HepG2 (cell line): ENCODE measurements at places on chromosomes 7 and 10.
A peak's percentile ranks its signal among the peaks of the same experiment; 100 is the strongest.

GRCh38 chr7:26490640-26491624 is 199.3 kb downstream of the SNX10 start:
- DNase-seq: no peak
- H3K36me3 ChIP-seq: no peaks in the 10 kb centered on the region
- no peak overlapping the region for H3K27ac ChIP-seq
- no peaks in the 10 kb centered on the region for H3K4me1 ChIP-seq
- H3K4me3 ChIP-seq: no peak overlapping the region

- DNase-seq: no peak
- no peaks in the 10 kb centered on the region for H3K36me3 ChIP-seq
- H3K27me3 ChIP-seq: no peaks in the 10 kb centered on the region
- no peak overlapping the region for H3K4me3 ChIP-seq
These were observed 933.6 kb upstream of the ZWINT start for GRCh38 chr10:57294698-57295097.

DNA sequence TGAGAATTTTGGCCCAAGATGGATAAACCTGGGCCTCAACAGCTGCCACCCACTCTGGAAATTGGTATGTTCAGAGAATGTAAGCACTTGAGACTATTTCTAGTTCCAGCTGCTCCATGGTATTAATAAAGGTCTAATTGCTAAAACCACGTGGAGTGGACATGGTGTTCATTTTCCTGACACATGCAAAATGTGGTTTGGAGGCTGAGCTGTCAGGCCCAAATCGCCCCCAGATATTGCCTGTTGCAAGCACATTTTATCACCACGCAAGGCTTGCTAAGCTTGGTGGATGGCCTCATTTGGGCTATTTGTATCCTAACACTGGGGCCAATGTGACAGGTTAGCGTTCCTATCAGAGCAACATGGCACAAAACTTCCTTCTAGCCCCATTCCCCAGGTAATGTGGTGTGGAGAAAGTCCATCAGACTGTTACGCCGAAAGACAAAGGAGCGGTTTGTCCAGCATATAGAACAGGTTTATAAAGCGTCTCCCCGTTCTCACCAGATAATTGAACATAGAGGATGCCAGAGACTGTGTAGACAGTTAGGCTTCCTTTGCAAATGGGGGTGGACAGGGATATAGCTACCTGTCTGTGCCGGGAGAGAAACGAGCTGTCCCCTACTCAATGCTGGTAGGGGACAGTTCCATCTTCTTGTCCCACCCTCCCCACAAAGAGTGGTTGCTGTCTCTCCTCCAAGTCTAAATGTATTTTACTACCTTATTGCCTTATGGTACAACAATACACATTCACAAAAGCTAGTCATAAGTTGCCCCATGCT is 78.0 kb upstream of the ANKRD1 start:
- no peak overlapping the region for H3K27ac ChIP-seq
- no peaks in the 10 kb centered on the region for H3K27me3 ChIP-seq
- no peak overlapping the region for H3K4me3 ChIP-seq
- H3K4me1 ChIP-seq: no peaks in the 10 kb centered on the region

DNA sequence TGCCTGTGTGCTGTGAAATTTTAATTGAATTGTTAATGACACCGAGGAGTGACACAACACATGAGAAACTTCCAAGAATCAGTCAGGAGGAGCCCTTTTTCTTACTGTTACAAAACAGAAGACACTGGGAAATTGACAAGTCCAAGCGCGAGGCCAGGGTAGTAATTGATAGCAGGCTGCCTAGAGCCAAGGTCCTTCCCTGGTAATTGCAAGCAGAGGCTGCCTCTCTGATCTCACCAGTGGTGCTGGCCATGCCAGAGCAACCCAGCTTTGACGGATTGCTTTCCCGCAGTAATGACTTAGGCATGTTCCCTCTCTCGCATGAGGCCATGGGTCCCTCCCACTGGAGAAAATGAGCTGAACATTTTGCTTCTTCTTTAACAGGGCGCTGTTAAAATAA is 111.5 kb downstream of the LRMDA start:
- H3K4me3 ChIP-seq: no peak overlapping the region
- no peak overlapping the region for H3K27ac ChIP-seq
- no peaks in the 10 kb centered on the region for H3K36me3 ChIP-seq
- peaks cover 35% of the 10 kb centered on the region for H3K4me1 ChIP-seq

- no peak for DNase-seq
- no peaks in the 10 kb centered on the region for H3K36me3 ChIP-seq
- H3K4me3 ChIP-seq: no peak overlapping the region
- H3K27me3 ChIP-seq: no peaks in the 10 kb centered on the region
- H3K4me1 ChIP-seq: peaks cover 8% of the 10 kb centered on the region; the same call in 1 of the 2 replicates
These were observed 32.1 kb downstream of the JCAD start for GRCh38 chr10:30027057-30028005.

GRCh38 chr7:143042159-143042789 is 9.9 kb upstream of the OR6V1 start:
- DNase-seq: peak; percentile 7
- peak overlapping the region; percentile 54 for H3K27ac ChIP-seq
- no peak overlapping the region for H3K4me3 ChIP-seq
- peaks cover 23% of the 10 kb centered on the region for H3K4me1 ChIP-seq

DNA sequence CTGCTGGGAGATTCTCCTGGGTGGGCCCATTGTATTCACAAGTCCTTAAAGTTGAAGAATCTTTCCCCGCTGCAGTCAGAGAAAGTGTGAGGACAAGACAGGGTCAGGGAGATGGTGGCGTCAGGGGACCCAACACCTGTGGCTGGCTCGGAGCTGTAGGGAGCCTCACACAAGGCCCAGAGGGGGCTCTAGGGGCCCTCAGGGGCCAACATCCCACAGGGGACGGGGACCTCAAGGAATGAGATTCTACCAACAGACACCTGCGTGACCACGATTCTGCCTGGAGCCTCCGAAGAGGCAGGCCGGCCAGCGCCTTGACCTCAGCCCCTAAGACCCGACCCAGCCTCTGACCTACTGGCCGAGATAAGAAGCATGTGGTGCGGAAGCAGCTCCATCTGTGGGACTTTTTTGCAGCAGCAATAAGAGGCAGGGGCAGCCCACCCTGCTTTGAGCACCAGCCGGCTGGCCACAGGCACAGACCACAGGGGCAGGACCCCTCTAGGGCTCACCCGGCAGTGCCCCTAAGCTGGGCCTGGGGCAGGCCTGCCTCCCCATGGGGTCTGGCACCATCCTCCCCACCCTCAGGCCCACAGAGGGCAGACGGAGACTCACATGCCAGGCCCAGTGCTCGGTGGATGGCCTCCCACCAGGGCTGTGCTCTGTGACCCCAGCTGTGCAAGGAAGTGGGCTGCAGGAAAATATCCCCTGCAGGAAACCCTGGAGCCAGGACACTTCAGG is 13.2 kb downstream of the RASGEF1A start:
- no peaks in the 10 kb centered on the region for H3K36me3 ChIP-seq
- no peak overlapping the region for H3K27ac ChIP-seq
- DNase-seq: no peak
- peaks cover 20% of the 10 kb centered on the region; the same call in 2 of the 3 replicates for H3K27me3 ChIP-seq

- H3K27me3 ChIP-seq: no peaks in the 10 kb centered on the region
- H3K27ac ChIP-seq: peak overlapping the region; percentile 71
- DNase-seq: no peak
- peaks cover 37% of the 10 kb centered on the region for H3K4me1 ChIP-seq
- peaks cover 13% of the 10 kb centered on the region; the same call in 2 of the 3 replicates for H3K36me3 ChIP-seq
- peak overlapping the region; percentile 87 for H3K4me3 ChIP-seq
These were observed 537 bp downstream of the FOXK1 start for GRCh38 chr7:4682621-4683042.

DNA sequence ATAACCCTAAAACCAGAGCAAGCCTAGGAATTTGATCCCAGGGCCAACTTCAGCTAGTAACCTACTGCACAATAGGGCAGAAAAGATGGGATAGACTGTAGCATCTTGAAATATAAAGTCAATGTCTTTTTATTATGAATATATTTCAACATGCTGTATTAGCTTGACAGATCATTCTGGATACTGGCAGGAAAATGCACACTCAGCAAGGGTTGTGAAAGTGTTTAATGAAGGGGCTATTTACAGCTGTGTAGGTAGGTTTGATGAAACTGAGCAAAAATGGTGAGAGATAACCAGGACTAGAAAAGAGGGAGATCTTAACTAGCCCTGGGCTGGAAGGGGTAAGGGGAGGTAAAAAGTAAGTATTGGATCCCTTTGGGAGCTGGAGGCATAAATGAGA is 156.2 kb downstream of the RAPGEF5 start:
- no peak overlapping the region for H3K27ac ChIP-seq
- no peak for DNase-seq
- H3K27me3 ChIP-seq: no peaks in the 10 kb centered on the region
- no peaks in the 10 kb centered on the region for H3K4me1 ChIP-seq

DNA sequence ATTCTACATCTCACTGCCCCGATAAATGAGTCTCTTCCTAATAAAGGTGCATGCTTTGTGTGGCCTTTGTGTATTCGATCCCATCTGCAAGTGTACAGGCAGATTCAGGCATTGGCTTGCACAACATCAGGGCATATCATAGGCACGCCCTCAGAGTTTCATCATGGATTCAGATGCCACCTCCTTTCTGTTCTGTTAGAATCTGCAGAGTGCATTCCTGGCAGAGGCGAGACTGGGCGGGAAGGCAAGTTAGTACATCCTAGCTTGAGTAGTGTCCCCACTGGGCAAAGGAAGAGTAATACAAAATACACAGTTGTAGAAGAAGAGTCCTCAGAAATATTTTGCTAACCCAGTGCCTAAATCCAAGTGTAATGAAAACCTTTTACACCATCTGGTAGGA is 346.5 kb upstream of the GALNT17 start:
- H3K27ac ChIP-seq: no peak overlapping the region
- DNase-seq: no peak
- no peaks in the 10 kb centered on the region for H3K36me3 ChIP-seq
- no peak overlapping the region for H3K4me3 ChIP-seq

- H3K4me1 ChIP-seq: no peaks in the 10 kb centered on the region
- no peak overlapping the region for H3K4me3 ChIP-seq
- H3K36me3 ChIP-seq: no peaks in the 10 kb centered on the region
- H3K27me3 ChIP-seq: no peaks in the 10 kb centered on the region; the same call in 1 of the 2 replicates
- H3K27ac ChIP-seq: no peak overlapping the region
These were observed 92.4 kb upstream of the JCAD start for GRCh38 chr10:30151581-30152389.

GRCh38 chr10:102948176-102948575 is 30.1 kb downstream of the CNNM2 start:
- no peak for DNase-seq
- H3K36me3 ChIP-seq: no peaks in the 10 kb centered on the region; the same call in 2 of the 3 replicates
- H3K27ac ChIP-seq: no peak overlapping the region
- H3K27me3 ChIP-seq: no peaks in the 10 kb centered on the region
- H3K4me3 ChIP-seq: no peak overlapping the region
- peaks cover 26% of the 10 kb centered on the region for H3K4me1 ChIP-seq

GRCh38 chr10:105840288-105840770 is 1199.2 kb downstream of the SORCS3 start:
- H3K27ac ChIP-seq: no peak overlapping the region
- no peaks in the 10 kb centered on the region for H3K4me1 ChIP-seq
- DNase-seq: no peak

DNA sequence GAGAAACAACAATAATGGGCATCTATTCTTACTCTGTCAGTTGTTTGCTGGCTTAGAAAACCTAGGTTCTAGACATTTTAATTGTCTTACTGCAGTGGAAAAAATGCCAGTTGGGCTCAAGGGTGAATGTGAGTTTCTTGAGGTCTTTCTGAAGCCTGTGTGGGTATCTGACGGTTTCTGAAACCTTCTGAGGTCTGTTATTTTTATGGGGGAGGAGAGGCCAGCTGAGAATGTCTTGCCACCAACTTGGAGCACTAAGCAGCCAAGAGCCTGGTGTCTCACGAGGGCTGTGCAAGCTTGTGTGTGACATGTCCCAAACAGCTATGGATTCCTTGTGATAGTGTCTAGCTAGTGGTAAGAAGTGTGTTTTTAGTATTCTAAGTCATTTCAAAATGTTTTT is 24.2 kb upstream of the DDC start:
- H3K36me3 ChIP-seq: no peaks in the 10 kb centered on the region
- H3K4me3 ChIP-seq: no peak overlapping the region
- no peak overlapping the region for H3K27ac ChIP-seq
- no peaks in the 10 kb centered on the region for H3K27me3 ChIP-seq

DNA sequence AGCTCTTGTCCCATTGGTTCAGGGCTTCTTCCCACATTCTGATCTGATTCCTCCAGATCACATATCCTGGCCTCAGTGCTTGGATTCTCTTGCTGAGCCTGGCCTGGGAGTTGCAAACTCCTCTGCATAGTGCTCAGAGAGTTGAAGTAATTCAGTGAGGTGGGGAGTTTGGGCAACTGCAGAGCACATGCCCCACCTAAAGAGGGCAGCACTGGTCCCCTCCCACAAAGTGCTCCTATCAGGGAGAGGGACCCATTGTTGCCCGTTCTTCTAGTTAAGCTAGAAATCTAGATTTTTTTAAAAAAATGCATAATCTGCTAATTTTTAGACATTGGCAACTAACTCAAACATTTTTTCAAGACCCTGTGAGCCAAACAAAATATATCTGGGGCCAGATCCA is 45.1 kb downstream of the CHN2 start:
- DNase-seq: no peak
- H3K36me3 ChIP-seq: peaks cover 5% of the 10 kb centered on the region
- H3K27ac ChIP-seq: no peak overlapping the region
- no peaks in the 10 kb centered on the region for H3K27me3 ChIP-seq
- peaks cover 47% of the 10 kb centered on the region for H3K4me1 ChIP-seq
- H3K4me3 ChIP-seq: no peak overlapping the region

- peaks cover 17% of the 10 kb centered on the region for H3K4me1 ChIP-seq
- H3K4me3 ChIP-seq: no peak overlapping the region
- peaks cover 1% of the 10 kb centered on the region for H3K36me3 ChIP-seq
- H3K27me3 ChIP-seq: no peaks in the 10 kb centered on the region; the same call in 1 of the 2 replicates
- H3K27ac ChIP-seq: no peak overlapping the region
These were observed 147.4 kb downstream of the CUX1 start for GRCh38 chr7:101964680-101965452.

- peaks cover 64% of the 10 kb centered on the region for H3K4me1 ChIP-seq
- DNase-seq: peak; percentile 89
- peak overlapping the region; percentile 71 for H3K27ac ChIP-seq
- H3K4me3 ChIP-seq: peak overlapping the region; percentile 13; the same call in 1 of the 2 replicates
- no peaks in the 10 kb centered on the region for H3K27me3 ChIP-seq
These were observed 41.2 kb upstream of the TNS3 start for GRCh38 chr7:47622946-47623640.

- no peak overlapping the region for H3K4me3 ChIP-seq
- H3K36me3 ChIP-seq: no peaks in the 10 kb centered on the region
- H3K27ac ChIP-seq: no peak overlapping the region
- no peaks in the 10 kb centered on the region for H3K27me3 ChIP-seq
- no peak for DNase-seq
These were observed 77.6 kb upstream of the NME8 start for GRCh38 chr7:37770838-37771237.

DNA sequence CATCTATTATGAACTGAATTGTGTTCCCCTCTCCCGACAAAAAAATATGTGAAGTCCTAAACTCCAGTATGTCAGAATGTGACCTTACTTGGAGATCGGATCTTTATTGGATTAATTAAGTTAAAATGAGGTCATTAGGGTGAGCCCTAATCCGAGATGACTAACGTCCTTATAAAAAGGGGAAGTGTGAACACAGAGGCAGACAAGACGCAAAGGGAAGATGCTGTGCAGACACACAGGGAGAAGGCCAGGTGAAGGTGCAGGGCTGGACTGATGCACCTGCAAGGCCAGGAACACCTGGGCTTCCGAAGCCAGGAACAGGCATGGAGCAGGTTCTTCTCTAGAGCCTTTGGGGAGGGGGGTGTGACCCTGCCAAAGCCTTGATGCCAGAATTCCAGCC is 187.8 kb downstream of the PARD3 start:
- H3K27ac ChIP-seq: no peak overlapping the region
- no peaks in the 10 kb centered on the region for H3K36me3 ChIP-seq
- no peak overlapping the region for H3K4me3 ChIP-seq
- peaks cover 40% of the 10 kb centered on the region for H3K4me1 ChIP-seq
- H3K27me3 ChIP-seq: no peaks in the 10 kb centered on the region
- DNase-seq: no peak

GRCh38 chr10:119535305-119535704 is 7.2 kb downstream of the RGS10 start:
- no peak overlapping the region for H3K4me3 ChIP-seq
- peaks cover 39% of the 10 kb centered on the region for H3K4me1 ChIP-seq
- H3K36me3 ChIP-seq: no peaks in the 10 kb centered on the region
- H3K27me3 ChIP-seq: peaks cover 18% of the 10 kb centered on the region
- H3K27ac ChIP-seq: no peak overlapping the region
